Activated T-helper 1 cell treated with anti-CD3 and anti-CD28 coated beads, Interleukin-2, amount 50 U/mL, for 16 hours (primary cell): ENCODE measurements at places on chromosomes 4 and X.

- no peak for DNase-seq
Measured at GRCh38 chr4:163672751-163673150, 178.3 kb downstream of the TMA16 start.

DNA sequence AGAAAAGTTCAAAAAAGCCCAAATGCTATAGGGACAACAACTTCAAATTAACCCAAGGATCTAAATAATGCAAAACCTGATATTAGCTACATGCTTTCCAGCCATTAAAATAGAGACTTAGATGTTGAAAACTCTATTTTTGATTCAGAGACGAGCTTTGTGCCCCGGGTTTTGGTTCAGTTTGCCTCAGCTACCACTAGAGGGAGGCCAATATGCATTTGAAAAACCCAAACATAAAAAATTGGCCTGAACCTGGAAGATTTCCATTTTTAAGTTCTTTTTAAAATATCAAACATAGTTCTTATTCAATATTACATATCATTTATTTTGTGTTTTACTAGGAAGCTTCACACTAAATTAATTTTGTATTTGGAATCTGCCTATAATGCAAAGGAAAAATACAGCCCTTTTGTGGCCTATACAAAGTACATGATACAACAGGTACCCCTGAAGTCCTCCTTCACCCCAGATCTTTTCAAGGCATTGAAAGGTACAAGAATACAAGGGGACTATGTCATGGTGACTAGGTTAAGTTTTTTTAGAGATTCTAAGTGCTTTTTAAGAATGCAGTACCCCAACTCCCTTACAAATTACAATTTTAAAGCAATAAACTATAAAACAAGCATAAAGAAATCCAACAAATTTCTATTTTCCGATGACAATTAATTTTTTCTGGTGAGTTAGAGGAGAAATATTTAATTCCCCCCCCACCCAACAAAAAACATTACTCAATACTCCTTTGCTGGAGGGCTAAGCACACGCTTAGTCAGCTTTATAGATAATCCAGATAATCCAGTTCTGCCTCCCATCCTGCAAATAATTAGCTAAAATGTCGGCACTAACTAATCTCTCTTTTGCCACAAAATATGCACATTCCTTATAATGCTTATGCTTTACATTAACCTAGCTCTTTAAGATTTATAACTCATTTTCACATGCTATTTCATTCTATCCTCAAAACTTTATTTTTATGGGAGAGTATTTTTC lies 97.7 kb upstream of the PTPN13 start:
- no peak for DNase-seq

GRCh38 chr4:126358041-126358440 lies 1043.3 kb downstream of the FAT4 start:
- no peak for DNase-seq

DNA sequence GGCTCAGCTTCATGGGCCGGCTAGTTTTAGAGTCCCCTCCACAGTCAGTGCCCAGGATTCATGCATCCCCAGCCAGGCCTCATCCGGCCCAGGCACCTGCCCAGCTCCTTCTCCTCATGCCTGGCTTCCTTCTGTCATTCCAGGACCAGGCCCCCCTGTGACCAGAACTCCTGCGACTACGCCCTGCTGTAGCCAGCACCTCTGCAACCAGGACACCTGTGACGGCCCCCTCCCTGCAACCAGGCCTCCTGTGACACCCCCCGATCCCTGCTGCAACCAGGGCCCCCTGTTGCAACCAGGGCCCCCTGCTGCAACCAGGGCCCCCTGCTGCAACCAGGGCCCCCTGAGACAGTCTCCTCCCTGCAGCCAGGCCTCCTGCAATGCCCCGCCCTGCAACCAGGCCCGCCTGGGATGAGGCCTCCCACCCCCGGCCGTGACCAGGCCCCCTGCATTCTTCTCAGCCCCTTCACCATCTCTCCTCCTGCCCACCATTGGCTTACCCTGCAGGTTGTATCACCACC lies 46.8 kb downstream of the HTRA3 start:
- no peak for DNase-seq

GRCh38 chrX:66399273-66399672 lies 235.2 kb downstream of the HEPH start:
- no peak for DNase-seq

- DNase-seq, result no peak
Measured at GRCh38 chr4:184588893-184589292, 60.4 kb downstream of the CASP3 start.

DNA sequence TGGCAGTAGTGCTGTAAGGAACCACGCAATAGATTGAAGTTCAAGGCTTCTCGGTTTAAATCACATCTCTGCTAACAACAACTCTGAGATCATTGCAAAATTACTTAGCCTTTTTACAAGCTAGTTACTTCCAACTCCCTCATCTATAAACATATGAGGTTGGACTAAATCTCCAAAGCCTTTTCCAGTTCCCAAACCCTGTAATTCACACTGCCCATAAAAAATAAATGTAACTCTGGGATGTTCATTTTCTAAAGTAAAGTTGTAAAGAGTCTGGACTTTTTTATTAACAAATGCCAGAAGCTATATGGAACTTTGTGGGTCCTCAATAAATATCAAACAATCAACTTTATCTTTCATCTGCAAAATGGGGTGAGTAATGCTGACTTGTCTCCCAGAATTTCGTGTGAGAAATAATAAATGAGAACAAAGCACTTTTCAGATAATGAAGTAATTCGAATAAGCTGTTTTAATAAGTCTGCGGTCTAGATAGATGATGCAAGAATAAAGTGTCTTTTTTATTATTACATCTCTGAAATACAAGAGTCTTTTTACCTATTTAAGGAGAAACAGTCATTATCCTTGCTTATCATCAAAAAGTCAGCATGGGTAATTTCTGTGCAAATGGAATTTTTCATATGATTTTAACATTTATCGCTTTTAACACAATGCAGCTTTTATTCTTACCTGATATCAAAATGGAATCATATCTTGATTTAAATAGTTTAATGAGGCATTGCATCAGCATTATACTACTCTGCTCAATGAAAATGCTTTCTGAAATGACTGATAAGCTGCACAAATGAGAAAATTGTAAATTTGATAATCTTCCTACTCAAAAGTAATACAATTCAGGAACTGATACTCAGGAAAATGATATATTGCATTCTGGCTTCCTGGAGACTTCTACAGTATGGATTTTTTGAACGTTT lies 252.6 kb downstream of the BANK1 start:
- DNase-seq, result no peak

- no peak for DNase-seq
Measured at GRCh38 chr4:123412091-123412505, 15.5 kb downstream of the SPRY1 start.

GRCh38 chr4:57053508-57053907 lies 56.7 kb downstream of the IGFBP7 start:
- no peak for DNase-seq

GRCh38 chrX:110086916-110087484 lies 84.1 kb downstream of the TMEM164 start:
- DNase-seq, result no peak

GRCh38 chr4:102342404-102343074 lies 2.7 kb downstream of the SLC39A8 start:
- DNase-seq, result no peak

DNA sequence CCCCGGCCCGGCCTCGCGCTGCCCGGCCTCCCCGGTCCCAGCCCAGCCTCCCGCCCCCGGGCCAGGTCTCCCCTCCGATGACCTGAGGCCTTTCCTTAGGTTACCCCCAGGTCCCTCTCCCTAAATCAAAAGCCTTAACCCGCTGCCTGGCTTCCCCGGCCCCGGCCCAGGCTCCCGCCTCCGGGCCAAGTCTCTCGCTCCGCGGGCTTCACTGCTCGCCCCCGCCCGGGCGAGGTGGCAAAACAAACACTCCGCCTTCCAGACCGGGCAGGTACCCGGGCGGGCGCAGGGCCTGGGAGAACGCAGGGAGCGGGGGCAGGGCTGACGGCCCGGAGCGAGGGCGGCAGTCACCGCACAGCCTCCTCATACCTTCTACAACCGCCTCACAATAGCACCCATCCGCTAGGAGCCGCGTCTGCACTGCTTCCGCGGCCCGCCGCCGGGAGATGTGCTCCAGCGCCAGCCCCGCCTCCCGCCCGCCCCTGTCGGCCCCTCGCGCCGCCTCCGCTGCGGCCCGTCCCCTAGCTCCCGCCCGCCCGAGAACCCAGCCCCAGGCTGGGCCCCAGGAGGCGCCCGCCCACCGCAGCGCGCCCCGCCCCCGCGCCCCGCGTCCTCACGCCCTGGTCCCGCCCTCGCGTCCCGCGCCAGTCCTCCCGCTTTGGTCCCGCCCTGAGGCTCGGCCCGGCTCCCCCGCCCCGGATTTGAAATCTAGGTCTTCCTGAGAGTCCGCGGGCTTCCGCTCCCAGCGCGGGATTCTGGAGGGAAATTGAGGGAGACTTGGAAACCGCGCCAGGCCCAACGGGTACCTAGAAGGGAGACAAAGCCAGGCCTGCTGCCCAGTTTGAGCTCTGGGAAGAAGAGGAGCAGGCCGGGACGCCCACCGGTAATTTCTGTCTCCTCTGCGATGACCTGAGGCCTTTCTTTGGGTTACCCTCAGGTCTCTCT lies at the start of the genes CASP3 and PRIMPOL:
Gene CASP3, minus strand, starts transcription at position 422 of the 945 bp plus-strand sequence. CDS start 10,994 bp downstream, outside the sequence.
Gene PRIMPOL, plus strand, starts transcription at position 713 of the 945 bp plus-strand sequence. CDS start 7,403 bp downstream, outside the sequence.
- DNase-seq, result peak; percentile 96

DNA sequence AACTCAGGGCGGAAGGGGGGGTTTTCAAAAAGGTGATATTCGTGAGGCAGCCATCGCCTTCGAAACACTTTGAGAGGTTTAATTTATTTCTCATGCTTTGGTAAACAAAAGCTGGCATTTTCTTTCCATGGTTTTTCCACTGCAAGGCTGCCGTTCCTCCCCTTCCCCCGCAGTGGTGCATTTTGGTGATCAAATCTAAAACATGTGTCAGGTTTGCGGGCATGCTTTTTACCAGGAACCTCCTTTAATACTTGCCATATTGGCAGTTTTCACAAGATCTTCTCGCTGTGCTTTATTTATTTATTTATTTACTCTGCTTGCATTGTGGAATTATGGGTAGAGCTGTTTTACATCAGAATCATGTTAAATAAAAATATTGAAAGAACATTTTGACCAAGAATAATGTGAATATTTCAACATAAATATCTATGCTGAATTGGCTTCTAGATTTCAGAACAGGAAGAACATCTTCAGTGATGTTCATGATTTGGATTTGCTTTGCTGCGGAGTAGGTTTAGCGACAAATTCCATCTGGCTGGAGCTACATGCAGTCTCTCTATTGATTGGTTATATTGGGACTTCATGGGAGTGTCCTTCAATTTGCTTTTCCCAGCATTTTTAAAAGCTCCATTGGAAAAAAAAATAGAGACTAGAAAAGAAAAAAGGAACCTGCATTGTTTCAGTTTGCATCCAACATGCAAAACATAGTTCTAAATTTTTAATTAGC lies 54.4 kb downstream of the STOX2 start:
- no peak for DNase-seq

DNA sequence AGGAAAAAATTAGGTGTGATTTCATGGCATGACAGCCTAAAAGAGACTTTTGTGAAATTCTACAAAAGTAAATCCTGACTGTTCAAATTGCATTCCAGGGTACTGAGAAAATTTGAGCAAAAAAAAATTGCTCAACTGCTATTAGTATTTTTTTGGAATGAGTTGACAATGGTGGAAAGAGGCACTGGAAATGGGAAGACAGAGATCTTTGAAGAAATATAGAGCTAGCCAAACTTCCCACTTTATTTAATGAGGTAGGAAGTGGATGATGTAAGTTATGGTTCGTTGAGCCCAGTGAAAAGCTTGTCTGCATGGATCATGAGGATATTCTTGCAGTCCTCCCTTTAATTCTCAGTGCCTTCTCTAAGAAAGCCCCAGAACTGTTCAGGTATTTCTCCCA lies 183.8 kb downstream of the PTTG2 start:
- DNase-seq, result no peak

GRCh38 chr4:121764702-121765367 lies at the start of gene SMIM43:
SMIM43 (minus strand) TSS chr4:121765164; CDS start chr4:121765105, 59 bp downstream.
- no peak for DNase-seq

GRCh38 chrX:78945186-78945912 lies at the start of gene P2RY10:
P2RY10 (plus strand) TSS chrX:78945391; CDS start chrX:78960521, 15,130 bp downstream.
- no peak for DNase-seq

GRCh38 chrX:11386812-11387211 lies 93.6 kb downstream of the AMELX start:
- DNase-seq, result no peak

DNA sequence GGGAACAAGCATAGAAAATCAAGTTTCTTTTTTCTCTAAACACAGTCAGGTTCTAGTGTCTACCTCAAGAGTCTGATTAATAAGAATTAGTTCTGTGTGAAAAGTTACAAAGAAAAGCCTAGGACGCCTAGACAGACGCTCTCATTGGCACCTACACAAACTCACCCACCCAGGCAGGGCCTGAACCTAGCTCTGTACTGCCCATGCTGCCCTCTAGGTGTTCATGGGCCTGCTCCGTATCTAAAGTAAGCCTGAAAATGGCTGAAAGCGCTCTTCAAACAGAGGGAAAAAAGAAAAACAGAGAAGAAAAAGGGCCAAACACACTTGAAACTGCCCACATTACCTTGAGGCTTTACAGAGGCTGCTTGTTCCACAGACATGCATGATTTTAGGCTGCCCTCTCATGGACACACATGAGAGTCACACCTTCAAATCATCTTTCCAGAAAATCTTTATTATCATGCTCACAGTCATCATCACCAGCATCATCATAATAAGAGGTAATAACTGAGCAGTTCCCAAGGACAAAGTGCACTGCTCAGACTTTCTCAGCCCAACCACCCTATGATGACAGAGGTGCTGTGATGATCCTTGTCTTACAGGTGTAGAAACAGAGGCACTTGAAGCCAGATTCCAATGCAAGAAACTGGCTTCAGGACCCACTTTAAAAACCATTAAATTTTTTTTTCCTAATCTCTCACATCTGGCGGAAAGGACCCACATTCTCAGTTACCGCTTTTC lies 49.6 kb downstream of the MAP7D2 start:
- no peak for DNase-seq

- no peak for DNase-seq
Measured at GRCh38 chr4:173325007-173325736, 9.0 kb downstream of the HMGB2 start.

DNA sequence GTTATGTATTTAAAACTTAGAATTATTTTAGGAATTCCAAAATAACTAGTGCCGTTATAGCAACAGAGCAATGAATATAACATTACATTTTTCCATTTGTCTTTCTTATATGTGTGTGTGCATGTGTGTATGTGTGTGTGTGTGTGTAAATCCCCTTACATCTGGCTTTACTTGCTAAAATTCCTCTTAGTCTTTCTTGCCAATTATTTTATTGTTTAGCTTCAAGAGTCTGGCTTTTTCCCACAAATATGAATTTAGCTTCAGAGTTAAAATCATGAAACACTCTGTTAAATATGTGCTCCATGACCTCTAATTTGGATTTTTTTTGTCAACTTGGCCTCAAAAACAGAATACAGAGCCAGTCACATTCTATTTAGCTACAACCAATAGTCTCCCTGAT lies 18.9 kb downstream of the FGF13 start:
- no peak for DNase-seq
